NCI-H774 (cell line): ENCODE measurements at places on chromosomes 6 and 20.

GRCh38 chr20:14410869-14411555 is 73.6 kb upstream of the FLRT3 start:
- DNase-seq = no peak

DNA sequence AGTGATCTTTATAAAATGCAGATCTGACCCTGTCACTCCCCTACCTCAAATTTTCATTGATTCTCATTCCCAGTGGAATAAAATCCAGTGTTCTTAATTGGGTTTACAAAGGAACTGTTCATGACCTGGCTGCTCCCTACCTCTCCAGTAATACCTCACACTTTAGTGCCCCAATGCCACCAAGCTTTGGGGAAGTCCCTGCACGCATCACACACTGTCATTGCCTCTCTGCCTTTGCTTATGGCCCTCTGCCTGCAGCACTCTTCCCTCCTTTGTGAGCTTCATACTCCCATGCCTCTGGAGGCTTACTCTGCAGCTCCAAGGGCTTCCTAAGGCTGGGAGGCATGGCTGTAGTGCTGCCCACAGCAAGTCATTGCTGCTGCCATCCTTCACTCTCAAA is 57.4 kb downstream of the TMC2 start:
- no peak for DNase-seq

DNA sequence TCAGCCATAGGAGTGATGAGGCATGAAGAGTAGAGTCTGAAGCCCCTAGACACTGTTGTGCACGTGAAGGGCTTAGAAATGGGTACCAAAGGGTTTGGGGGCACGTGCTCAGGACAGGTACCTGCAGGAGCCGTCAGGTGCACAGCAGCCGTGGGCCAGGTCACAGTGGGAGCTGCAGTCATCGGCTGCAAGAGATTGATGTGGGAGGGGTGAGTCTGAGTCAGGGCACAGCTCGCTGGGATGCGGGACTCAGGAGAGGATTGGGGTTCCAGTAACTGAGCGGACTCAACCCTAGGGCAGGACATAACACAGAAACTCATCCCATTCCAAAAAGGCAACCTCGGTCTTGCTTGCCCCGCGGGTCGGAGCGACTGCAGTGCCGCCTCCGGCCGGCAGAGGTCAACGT is 1.1 kb downstream of the DLK2 start:
- no peak for DNase-seq

DNA sequence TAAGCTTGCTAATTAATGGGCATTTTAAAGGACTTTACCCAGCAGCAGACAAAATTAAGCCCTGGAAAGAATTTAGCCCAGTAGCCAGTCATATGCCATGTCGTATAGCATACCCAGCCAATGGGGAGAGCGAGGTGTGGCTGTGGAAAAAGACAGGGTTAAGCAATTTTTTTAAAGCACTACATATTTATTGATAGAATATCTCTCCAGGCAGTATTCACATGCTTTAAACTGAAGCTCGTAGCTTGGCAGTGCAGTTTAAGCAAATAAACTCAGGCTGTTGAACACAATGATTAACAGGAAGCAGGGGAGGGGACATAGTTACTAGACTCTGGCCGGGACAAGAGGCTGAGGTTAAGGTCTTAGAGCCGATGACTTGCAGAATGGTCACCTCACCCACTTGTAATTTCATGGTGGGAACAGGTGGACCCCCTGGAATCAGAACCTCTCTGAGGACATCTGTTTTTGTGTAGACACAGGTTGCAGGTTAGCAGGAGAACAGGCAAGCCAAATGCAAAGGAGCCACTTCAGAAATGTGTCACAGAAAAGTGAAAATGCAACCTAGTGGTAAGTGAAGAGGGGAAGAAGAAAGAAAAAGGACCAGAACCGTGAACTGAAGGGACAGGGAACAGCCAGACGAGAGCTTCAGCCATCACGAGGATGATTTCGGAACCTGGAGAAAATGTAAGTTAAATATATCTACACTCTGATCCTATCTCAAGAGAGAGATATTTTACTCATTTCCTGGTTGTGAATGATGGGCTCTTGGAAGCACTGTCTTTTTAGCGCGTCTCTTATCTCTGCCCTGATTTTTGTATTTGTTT is 7.2 kb downstream of the GCNT2 start:
- no peak for DNase-seq

DNA sequence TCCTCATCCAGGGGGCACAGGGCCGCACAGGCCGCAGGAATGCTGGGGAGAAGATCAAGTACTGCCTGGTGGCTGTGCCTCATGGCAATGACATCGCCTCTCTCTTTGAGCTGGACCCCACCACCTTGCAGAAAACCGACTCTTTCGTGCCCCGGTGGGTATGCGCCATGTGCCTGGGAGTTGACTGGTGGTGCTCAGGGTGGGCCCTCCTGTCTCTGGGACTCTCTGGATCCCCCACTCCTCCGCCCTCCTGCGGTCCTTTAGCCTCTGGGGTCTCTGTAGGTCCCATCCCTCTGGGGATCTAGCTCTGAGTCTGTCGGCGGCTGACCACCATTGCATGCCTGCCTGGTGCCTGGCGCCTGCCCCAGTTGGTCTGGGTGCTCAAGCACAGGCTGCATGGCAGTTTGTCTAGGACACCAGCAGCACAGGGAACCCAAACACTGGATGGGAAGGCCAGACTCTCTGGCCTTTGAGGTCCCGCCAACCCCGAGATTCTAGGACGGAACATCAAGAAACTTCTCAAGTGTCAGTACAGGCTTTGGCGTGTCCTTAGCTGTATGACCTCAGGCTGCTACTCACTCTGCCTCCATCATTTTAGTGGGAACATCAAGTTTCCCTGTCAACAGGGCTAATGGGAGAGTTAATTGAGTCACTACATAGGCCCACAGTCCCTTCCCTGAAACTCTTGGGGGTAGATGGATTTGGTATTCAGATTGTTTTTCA is 42.8 kb downstream of the ITPR3 start:
- no peak for DNase-seq

- no peak for DNase-seq
These were observed 53.5 kb downstream of the TGM2 start for GRCh38 chr20:38111366-38112232.

- DNase-seq = no peak
These were observed 12.5 kb downstream of the CAP2 start for GRCh38 chr6:17405944-17406245.

DNA sequence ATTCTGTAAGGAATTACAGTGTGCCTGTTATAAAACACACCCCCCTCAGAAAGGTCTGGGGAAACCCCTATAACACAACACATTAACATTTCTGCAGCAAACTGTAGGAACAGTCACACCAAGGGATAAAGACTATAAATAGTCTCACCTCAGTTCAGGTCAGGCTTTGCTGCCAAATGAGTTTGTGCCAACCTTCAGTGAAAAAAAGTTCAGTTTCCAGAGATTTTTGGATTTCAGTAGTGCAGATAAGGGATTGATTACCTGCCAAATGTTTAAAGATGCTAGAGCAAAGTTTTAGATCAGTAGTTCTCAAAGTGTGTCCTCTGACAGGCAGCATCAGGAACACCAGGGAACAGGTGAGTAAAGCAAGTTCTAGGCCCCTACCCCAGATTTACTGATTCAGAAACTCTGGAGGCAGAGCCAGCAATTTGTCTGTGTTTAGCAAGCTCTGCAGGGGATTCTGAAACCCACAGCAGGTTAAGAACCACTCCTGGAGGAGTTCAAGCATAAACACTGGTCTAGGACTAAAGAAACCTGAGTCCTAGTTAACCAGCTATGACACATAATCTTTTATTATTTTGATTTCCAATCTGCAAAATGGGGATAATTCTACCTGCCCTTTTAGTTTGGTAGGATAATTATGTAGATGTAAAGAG is 111.0 kb downstream of the RCAN2 start:
- no peak for DNase-seq

GRCh38 chr6:28490205-28490890 is 25.2 kb downstream of the GPX6 start:
- DNase-seq = no peak

- DNase-seq = no peak
These were observed 39.7 kb upstream of the ATXN1 start for GRCh38 chr6:16800942-16801341.

- no peak for DNase-seq
These were observed 35.1 kb downstream of the DSE start for GRCh38 chr6:116405652-116406356.

DNA sequence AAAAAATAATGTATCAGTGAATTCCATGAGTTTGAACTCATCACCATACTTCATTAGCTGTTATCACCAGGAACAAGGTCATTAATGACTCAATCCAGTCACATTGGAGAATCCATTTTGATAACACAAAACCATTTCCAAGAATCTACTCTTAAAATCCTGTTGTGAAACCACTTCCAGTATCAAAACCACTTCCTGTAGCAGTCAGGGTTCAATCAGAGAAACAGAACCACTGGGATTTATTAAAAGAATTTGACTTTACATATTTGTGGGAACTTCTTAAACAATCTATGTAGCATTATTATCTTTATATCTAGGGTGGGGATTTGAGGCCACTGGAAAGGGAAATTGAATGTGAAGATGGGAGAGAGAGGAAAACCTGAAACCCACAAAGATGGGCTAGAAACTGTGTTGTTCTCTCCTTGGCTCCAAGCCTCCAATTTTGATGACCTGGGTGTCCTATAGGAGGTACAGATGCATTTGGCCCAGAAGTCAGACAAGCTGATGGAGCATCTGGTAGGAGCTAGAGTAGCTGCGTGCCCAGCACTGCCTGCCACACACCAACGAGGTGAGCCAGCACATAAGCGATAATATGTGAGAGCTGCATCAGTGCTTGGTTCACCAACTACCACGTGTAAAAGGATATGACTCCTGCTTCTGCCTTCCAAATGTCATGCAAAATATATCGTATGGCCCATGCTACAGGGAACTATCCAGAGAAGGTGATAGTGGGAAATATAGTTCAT is 117.0 kb downstream of the TMEM200A start:
- no peak for DNase-seq

- DNase-seq = no peak
These were observed 182.3 kb upstream of the UST start for GRCh38 chr6:148564494-148565035.

- DNase-seq = no peak
These were observed 82.0 kb upstream of the CTNNBL1 start for GRCh38 chr20:37611852-37612251.

DNA sequence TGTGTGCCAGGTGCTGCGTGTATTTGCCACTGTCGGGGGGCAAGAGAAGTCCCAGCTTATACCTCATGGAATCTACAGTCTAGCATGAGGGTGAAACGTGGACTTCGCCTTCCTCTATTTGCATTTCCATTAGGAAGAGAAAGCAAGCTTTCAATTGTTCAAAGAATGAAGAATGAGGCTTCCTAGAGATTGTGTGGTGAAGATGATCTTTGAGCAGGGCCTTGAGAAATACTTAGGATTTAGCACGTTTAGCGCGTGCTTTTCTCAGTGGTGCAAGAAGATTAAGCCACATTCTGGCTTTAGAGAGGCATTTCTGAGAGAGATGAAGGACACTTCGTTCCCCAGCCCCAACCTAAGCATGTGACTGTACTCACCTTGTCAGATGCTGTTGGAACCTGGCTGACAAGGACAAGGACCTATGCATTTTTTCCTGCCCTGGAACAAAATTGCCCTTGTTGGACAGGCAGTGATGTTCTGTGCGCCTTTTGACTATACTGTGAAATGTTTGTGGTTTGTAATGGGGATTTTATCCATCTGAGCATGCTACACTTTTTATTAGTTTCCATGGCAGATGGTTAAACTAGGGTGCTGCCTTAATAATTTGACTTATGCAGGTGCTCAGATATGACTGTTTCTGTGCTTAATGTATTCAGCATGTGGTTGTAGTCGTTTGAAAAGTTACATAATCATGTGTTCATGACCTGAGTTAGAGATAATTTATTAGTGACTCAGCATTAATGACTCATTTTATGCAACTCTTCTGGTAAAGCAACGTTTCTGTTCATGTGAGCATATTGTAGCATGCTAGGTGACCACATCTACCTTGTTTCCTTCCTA is 10.7 kb downstream of the TULP4 start:
- DNase-seq = no peak

DNA sequence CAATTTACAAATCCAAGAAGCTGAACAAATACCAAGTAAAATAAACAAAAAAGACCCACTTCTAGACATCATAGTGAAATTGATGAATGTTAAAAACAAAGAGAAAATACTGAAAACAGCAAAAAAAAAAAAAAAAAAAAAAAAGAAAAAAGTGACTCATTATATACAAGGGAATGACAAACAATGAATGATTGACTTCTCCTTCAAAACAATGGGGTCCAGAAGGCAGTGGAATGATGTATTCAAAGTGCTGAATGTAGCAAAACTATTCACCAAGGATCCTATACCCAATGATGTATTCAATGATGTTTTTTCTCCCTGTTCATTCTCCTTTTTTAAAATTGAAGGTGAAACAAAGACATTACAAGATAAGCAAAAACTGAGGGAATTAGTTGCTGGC is 650.0 kb downstream of the UTRN start:
- DNase-seq = no peak

- no peak for DNase-seq
These were observed 48.1 kb downstream of the KCNS1 start for GRCh38 chr20:45052698-45053429.

GRCh38 chr20:47465335-47466090 is 36.2 kb upstream of the NCOA3 start:
- DNase-seq = no peak
